ENCODE measurements at places on chromosomes 2 and 18.

DNA sequence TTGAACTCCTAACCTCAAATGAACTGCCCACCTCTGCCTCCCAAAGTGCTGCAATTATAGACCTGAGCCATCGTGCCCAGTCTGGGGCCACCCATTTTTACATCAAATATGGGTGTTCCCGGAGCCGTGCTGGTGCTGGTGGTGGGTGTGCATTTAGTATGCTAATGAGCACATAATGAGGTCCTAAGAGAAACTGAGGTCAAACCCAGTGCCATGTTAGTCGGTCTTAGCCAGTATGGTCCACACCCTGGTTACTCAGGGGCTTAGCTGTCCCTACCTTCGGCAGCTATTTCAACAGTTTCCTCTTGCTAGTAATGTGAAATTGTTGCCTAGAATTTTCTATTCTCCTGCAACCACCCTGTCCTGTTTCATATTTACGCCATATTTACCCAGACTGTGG lies 38.4 kb upstream of the FZD5 start:
- no peak for DNase-seq

GRCh38 chr2:176072292-176072669 lies 11.5 kb downstream of the EVX2 start:
- DNase-seq, result no peak

GRCh38 chr18:27887711-27888495 lies 289.0 kb downstream of the CDH2 start:
- DNase-seq, result no peak

GRCh38 chr2:11658208-11659114 lies 11.5 kb downstream of the NTSR2 start:
- DNase-seq, result no peak

GRCh38 chr2:206083602-206084438 lies 2.2 kb downstream of the INO80D start:
- DNase-seq, result peak; percentile 19

GRCh38 chr2:6828299-6828584 lies 37.5 kb downstream of the CMPK2 start:
- DNase-seq, result peak; percentile 62

Data from neural progenitor cell (in vitro differentiated cells).